Activated CD4-positive, alpha-beta T cell treated with anti-CD3 and anti-CD28 coated beads, Interleukin-2, amount 50 U/mL, for 24 hours (primary cell): ENCODE measurements at places on chromosomes 12 and 14.

DNA sequence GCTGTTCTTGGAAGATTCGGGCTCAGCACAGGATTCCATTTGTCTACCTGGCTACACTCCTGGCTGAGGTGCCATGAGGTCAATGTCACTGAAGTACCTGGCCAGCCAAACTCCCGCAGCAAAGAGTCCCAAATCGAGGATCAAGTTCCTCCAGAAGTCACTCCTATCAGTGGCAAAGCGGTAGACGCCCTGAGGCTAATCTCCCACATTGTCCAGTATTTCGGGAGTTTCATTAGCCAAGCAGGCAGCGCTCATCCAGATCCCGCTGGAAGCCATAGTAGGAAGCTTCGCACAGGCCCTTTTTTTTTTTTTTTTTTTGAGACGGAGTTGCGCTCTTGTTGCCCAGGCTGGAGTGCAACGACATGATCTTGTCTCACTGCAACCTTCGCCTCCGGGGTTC is 8.9 kb upstream of the AACS start:
- no peak for DNase-seq

DNA sequence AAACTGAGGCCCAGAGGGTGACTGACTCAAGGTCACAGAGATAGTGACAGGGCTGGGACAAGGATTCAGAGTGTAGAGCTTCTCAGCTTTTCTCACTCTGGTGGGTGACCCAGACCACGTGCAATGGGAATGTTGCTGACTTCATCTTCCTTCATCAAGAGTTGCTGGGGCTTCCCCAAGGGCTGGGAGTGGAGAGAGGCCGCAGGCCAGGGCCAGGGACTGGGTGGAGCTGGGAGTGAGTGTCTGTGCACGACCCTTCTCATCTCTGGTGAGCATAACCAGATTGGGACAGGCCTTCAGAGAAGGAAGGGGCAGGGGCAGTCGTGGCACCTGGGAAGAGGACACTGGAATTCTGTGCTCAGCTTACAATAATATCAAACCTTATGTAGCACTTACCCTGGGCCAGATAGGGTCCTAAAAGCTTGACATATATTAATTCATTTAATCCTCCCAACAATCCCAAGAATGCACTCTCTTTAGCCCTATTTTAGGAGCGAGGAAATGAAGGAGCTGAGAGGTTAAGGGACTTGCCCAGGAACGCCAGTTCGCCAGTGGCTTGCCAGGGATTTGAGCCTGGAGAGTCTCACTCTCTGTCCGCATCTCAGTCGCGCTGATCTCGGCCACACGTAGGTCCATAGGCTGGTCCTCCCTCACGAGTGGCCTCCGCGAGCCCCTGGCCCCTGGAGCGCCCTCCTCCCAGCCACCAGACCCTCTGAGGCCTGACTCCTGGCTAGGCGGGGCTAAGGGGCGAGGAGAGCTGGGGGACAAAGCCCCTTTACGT is 15.8 kb downstream of the KRT18 start:
- no peak for DNase-seq

GRCh38 chr14:62674563-62675237 is 370.6 kb downstream of the KCNH5 start:
- DNase-seq, result no peak

GRCh38 chr14:88181072-88181471 is 142.0 kb downstream of the KCNK10 start:
- no peak for DNase-seq

DNA sequence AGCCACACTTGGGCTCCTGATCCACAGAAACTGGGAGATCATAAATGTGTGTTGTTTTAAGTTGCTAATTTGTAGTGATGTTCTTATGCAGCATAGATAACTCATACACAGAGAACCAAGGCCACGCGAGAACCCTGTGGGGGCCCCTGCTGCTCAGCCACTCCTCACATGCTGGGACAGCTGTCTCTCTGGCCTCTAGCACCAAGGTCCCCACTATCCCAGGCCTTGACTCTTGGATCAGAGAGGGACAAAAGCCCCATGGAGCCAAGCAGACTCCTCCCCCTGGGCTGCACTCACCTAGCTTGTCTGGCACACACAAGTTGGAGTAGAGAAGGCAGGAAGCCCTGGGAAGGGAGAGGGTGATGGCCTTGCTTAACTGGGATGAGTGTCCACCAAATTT is 11.3 kb downstream of the PLD4 start:
- no peak for DNase-seq

DNA sequence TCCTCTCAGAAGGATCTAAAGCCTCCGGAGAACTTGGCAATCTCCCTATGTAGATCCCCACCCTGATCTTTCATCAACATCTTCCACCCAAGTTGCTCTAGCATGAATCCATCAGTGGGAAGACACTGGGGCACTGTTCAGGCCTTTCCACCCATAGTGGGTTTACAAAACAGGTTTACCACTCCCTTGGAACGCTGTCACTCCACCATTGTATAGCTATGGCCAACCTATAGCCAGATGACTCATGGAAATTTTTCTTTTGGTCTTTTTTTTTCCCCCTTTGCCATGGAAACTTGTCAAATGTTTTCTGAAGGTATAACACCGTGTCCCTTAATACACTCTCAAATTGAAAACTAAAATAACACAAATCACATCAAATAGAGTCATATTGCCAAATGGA is 10.8 kb upstream of the HSPB8 start:
- no peak for DNase-seq

DNA sequence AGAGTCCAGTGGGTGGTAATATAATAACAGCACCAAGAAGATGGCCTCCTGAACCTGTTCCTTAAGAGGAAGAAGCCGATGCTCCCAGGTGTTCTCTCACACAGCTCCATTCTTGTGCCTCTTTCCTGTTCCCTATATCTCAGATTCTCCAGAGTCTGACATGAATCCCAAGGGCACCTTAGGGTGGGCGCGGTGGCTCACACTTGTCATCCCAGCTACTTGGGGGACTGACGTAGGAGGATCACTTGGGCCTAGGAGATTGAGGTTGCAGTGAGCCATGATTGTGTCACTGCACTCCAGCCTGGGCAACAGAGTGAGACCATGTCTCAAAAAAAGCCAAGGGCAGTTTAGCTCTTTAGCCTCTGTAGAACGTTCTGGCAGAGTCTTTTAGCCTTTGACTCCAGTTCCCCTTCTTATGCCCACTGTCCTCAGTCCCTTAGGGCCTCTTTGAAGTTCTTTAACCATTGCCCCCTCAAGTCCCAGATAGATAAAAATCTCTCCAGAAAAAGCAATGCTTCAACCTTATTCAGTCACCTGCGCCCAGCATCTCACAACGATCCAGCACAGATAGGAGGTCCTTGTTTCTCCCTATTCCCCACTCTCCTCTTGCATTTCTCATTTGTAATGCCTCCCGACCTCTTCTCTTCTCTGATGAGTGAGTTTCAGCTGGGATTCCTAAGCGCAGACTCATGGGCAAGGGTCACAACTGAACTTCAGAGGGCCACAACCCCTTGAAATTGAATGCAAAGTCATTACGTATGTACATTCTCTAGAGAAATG is 4.7 kb downstream of the CCDC184 start:
- DNase-seq, result no peak

- DNase-seq, result no peak
Measured at GRCh38 chr14:24692382-24693352, 58.7 kb upstream of the GZMB start.

- DNase-seq, result no peak
Measured at GRCh38 chr14:69049675-69050074, 70.6 kb upstream of the ACTN1 start.

GRCh38 chr14:65156568-65157366 is 54.5 kb upstream of the MAX start:
- no peak for DNase-seq

DNA sequence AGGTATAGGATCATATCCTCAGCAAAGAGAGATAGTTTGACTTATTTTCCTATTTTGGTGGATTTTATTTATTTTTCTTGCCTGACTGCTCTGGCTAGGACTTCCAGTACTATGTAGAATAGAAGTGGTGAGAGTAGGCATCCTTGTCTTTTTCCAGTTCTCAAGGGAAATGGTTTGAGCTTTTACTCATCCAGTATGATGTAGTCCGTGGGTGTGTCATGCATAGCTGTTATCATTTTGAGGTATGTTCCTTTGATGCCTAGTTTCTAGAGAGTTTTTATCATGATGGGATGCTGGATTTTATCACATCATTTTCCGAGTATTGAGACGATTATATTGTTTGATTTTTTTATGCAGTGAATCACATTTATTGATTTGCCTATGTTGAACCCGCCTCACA is 97.2 kb downstream of the MGAT4C start:
- DNase-seq, result no peak

DNA sequence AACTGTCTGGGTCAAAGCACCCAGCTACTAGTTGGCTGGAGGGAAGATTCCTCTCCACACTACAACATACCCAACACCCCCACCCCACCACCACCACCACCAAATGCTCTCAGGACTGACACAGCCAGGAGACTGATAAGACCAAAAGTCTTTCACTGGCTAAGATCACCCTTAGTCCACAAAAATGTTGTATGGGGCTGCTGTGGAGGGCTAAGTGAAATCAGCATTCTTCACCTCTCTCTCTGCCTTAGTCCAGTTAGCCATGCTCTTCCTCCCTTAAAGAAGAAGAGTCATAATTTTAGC is 106.2 kb downstream of the NUAK1 start:
- DNase-seq, result no peak

DNA sequence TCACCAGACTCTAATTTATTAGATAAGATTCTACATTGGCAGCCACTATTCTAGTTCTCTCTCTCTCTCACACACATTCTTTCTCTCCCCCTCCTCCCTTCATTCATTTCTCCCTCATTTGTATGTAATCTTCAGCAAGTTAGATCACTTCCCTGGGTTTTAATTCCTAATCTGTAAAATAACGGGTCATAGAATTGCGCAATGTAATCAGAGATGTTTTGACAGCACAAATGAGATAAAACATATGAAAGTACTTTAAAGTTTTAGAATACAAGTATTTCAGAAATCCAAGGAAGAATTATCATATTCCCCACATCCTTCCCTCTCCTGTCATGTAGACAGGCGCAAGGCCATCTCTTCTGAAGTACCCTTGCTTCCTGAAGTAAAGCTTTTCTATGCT is 21.7 kb downstream of the STYK1 start:
- DNase-seq, result no peak

- DNase-seq, result no peak
Measured at GRCh38 chr12:66025477-66025876, 105.1 kb downstream of the LLPH start.

GRCh38 chr14:25411781-25412757 is 362.1 kb upstream of the STXBP6 start:
- DNase-seq, result no peak

DNA sequence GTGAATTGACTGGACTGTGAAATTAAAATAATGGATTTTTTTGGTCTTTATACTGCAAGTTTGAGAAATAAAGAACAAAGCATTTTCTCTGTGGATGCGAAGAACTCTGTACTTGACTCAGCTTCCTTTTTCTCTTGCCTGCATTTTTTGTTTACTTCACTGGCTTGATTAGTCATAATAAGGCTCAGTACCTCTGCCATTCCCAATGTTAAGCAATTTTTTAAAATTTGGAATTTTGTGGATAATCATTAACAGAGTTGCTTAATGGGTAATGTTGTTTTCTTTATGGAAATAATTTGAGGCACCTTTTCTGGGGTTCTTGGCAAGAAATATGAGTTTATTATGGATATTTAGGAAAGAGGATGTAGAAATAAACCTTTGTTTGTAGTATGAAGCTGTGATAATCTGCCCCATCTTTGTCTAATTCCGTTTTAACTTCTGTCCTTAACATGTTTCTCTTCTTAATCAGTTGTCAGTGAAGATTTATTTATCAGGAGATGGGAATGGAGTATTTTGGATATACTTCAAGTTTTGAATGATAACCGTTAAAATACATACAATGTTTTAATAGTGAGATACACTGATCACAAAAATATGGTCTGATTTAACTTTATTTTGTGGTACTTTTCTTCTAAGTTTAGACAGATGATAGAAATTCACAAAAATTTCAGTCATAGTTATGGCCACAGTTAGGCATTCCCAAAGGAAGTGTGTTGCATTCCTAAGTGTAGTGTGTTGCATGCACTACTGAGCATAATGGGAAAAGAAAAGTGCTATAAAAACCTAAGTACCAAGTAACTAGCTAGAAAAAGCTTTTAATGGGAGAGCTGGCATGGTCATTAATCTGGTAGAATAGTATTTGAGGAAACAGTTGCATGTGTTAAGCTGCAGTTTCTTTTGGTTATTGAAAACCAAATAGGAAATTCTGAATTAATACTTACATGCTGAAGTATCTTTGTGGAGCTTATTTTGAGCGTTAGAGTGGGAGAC is 27.7 kb downstream of the WNK1 start:
- no peak for DNase-seq

DNA sequence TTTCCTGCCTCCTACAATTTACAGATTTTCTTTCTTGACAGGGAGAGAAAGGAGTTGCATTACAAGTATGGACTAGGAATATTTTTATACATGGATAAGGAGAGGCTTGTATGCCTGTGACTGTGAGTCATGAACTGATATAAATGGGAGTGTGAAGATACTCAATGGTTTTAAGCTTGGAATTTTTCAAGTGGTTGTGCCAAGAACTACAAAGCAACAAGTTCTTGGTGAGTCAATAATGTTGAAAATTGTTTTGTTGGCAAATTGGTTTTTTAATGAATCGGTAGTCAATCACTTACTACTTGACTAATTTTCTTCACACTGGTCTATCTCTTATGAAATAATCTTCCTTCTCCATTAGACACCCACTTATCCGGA is 58.9 kb upstream of the HMGA2 start:
- DNase-seq, result no peak

GRCh38 chr12:116996093-116996492 is 85.3 kb downstream of the FBXW8 start:
- DNase-seq, result no peak

- DNase-seq, result no peak
Measured at GRCh38 chr14:104665657-104666522, 23.5 kb upstream of the INF2 start.

DNA sequence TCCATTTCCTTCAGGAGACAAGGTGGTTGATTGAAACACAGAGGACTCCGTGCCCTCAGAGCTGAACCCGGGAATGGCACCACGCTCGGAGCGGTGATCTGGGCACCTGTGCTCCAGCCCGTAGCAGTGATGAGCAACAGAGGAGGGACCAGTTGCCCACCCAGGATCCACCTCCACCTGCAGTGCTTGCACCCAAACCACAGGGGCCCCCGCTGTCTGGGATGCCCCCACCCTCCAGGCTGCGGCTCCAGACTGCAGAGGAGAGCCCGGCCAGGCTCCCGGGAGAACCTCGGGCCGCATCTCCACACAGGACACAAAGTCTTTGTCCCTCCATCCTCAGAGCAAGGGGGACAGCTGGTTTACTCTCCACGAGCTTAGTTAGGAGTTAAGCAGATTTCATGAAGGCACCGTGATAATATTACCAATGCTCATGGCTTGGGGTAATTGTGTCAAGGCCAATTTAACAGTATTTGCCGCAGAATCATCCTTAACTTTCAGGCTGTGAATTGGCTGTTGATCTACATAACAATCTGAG is 100.6 kb downstream of the TNFAIP2 start:
- DNase-seq, result no peak
